Occipital lobe (tissue), 3 donors: ENCODE measurements at places on chromosomes 13 and 19. TPM values are rescaled to one million over a fixed set of nuclear protein-coding genes. Genes with fewer than 3 reads are reported as not detected.

- DNase-seq: no peak
Observed at GRCh38 chr19:32230441-32230840, 115.0 kb upstream of the ZNF507 start.

DNA sequence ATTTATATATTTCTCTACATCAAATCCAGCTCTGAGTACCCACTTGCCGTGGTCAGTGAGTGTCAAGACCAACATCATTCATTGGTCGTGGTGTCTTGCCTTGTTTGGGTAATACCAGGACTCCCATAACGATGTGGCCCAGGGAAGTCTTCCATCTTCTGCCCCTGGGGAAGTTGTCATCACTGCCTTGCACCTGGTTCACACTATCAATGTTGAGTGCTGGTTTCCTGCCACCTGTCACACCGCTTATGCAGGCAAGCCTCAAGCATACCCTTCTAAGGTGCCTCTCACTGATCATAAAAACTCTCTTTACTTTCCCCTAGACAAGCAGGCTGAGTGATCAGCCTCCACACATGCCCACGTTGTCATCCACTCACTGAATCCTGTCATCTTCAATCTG is 382.4 kb downstream of the KCTD12 start:
- DNase-seq: no peak

DNA sequence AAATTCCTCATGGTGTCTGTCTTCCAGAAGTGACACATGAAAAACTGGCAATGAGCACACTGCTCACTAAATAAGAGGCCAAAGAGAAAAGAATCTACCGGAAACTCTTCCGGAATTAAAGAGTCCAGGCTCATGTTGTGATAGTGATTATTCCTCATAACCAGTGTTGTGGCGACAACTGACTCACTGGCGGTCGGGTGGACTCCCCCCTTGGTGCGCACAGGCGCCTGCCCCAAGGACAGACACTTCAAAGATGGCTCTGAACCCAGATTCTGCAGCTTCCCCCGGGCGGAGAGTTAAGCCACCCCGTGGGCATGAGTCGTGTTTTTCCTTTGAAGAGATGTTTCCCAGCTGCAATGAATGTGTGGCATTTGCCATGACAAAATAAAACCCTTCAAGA is 10.3 kb downstream of the IL17D start:
- peak; percentile 13 for DNase-seq

DNA sequence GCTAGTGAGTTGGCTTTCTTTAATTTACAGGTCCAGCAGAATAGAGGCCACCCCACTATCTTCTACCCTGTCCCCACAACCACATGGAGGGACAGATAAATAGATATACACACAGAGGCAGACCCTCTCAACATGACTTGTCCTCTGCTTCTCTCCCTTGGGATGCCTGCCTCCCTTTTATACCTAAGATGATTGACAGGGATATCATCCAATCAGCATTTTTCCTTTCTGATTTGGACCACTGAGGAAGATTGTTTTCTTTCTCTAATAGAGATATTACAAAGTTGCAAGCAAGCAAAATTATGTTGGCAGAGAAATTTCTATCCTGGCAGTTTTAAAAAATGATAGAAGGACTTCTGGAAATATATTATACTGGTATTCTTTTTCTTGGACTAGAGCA is 35.8 kb downstream of the STOML3 start:
- no peak for DNase-seq

DNA sequence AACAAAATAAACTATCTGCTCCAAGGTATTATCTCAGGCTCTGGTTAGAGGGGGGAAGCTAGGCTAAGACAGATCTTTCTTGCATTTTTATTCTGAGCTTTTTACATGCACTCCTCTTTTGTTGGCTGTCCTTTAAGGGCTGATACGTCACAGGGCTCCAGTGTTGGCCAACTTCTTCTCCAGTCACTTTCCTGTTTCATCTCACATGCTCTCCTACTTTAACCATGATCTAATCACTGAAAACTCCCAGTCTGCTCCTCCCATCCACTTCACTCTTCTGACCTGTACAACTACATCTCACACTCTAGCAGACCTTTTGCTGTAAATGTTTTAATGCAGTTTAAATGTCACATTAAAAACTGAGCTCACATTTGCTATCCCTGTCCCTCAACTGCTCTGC is 510.0 kb upstream of the KLF12 start:
- no peak for DNase-seq

- no peak for DNase-seq
Observed at GRCh38 chr13:110300090-110300815, 6.7 kb downstream of the COL4A1 start.

DNA sequence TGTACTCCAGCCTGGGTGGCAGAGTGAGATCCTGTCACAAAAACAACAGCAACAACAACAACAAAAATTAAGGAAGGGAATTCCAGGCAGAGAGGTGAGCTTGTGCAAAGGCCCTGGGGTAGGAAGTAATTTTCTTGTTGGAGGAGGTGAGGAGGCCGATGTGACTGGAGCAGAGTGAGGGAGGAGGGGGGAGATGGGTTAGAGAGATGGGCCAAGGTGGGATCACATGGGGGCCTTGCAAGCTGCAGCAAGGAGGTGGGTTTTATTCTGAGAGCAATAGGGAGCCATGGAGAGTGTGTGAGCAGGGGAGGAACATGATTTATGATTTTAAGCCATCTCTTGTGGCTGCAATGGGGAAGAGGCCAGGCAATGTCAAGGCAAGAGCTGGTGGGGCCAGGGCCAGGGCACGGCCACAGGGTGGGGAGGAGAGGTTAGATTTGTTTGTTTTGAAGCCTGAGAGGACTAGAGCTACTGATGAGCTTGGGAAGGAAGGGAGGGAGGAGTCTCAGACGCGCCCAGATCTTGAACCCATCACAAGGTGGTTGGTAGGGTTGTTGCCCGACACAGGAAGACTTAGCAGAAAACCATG is 12.5 kb upstream of the COMP start:
- DNase-seq: no peak

OR7C1 gene
- not detected for total RNA-seq

MEIS3 gene
- total RNA-seq: 74.6 TPM

FCAR gene
- total RNA-seq: not detected

IZUMO2 gene
- not detected for total RNA-seq
